ENCODE measurements at places on chromosomes 4 and X.

DNA sequence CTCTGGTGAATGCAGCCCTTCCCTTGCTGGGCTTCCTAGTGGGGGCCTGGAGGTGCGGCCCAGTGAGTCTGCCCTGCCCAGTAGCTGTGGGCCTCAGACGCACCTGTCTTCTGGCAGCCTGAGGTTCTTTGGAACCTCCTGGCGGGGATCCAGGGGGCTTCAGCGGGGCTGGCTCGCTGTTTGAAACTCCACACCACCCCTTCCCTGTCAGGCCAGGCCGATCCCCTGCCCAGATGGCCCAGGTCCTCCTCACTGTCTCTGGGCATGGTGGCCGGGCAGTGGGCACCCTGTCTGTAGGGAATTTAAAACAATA, 10.7 kb upstream of the NKX1-1 start:
- no peak for DNase-seq

DNA sequence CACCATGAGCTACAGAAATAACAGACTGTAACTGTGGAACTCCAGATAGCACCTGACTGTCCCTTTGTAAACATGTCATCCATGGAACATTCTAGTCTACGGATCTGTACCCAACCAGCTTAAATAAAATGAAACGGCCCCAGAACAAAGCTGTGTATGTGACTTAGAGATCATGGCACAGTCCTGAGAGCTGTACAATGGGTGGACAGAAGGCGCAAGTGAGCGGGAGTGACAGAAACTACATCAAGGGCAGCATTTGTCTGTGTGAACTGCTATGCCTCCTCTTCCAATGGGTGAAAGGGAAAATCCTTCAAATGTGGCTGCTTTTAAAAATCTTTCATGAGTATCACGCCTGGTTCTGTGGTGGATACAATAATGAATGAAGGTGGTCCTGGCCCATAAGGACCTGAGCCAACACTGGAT, 72.5 kb downstream of the FAT1 start:
- no peak for DNase-seq

DNA sequence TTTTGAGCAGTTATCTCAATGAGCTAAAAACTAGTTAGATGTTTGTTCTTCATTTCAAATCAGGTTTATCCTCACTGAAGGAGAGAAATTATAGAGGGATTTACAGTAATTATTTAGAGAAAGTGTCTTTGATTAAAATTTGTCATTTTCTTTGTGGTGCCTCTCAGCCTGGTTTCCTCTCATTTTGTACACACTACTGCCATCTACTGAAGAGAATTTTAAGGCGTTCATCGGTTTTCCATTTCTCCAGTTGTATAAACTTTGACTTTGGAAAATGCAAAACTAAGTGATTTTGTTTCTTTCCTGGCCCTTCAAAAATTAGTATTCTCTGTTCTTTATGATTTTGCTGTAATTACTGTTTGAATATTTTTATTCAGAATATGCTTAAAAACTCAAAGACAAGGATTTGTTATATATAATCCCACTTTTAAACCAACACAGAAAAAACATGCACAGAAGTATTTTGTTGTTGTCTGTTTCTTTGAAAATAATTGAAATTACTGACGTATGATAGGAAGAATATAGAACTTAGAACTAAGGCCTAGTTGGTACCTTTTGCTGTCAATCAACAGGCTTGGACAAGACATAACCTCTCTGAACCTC, 34.4 kb upstream of the ANXA3 start:
- no peak for DNase-seq

DNA sequence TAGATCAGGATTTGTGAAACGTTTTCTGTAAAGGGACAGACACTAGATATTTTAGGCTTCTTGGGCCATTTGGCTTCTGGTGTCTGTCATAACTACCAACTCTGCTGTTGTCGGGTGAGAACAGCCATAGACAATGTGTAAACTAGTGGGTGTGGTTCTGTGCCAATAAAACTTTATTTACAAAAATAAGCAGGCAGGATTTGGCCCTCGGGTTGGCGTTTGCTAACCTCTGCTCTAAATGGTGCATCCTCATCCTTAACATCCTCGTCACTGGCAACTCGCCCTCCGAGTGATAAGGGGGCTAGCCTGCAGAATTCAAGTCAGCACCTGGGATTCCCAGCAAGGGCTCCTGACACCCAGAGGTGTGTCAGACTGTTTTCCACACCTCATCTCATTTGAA, 105.8 kb upstream of the MSX1 start:
- no peak for DNase-seq

GRCh38 chrX:71222929-71223328, at the start of gene GJB1:
Gene GJB1 (plus strand): TSS chrX:71223224. CDS start chrX:71223708, 484 bp downstream.
- DNase-seq = no peak
